MV-4-11 (cell line): ENCODE measurements at places on chromosomes 1 and 21.

- peak; percentile 57 for DNase-seq
Observed at GRCh38 chr1:15417059-15417934, 7.6 kb downstream of the EFHD2 start.

GRCh38 chr1:89260042-89260441, 12.6 kb downstream of the GBP5 start:
- DNase-seq: no peak

DNA sequence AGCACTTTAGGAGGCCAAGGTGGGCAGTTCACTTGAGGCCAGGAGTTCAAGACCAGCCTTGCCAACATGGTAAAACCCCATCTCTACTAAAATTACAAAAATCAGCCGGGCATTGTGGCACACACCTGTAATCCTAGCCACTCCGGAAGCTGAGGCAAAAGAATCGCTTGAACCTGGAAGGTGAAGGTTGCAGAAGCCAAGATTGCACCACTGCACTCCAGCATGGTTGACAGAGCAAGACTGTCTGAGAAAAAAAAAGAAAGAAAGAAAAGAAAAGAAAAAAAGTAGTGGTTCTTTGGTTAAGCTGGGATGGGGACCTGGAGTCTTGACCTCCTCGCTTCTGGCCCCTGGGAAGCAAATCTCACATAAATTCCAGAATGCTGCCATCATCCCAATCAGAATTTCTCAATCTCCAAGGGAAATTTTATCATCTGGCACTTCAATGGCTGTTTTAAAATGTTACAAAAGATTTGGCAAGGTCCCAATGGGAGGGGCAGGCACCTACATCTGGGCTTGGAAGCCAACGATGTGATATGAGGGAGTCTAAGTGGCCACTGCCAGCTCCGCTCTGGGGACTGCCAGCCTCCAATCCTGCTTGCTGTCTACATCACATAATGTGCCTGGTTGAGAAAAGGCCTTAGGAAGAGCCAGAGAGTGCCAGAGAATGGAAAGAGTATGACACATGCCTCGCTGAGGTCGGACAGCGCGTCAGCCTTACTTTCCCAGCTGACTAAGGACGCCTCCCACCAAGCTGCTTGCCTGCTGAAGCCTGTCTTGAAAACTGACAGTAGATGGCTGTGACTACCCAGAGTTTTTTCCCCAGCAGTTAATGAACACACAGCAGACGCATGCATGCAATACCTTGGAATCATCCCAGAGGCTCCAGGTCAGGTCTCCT, 42.1 kb upstream of the SRP9 start:
- peak; percentile 4 for DNase-seq

DNA sequence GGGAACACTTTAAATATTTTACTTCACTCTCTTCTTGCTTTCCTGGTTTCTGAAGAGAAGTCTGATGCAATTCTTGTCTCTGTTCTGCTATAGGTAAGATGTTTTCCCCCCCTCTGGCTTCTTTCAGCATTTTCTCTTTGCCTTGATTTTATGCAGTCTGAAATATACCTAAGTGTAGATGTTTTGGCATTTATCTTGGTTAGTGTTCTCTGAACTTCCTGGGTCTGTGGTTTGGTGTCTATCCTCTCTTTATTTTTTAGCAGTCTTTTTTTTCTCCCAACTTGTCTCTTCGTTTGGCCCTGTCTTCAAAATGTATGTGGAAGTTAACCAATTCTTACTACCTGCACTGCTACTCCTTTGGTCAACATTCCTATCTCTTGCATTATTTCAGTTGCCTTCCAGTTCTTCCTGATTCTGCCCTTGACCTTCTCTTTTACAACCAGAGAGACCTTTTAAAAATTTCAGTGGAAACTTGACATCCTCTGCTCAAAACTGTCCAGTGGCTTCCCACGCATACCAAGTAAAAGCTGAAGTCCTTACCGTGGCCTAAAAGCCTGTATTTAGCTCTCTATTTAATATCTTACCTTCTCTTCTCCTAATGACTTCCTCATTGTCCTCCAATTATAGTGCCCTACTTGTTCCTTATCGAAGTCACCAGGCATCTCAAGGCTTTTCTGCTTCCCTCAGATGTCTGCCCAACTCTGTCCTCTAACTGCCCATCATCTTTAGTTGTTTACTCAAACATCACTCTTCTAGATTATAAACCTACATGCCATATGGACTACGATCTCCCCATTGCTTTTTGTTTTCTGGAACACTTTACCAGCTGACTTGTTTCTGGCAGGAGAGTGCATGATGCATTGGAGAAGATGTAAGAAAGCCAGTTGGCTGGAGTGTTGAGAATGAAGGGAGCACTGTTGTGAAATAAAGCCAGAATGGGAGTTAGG, 40.9 kb downstream of the RAP1A start:
- DNase-seq: no peak

GRCh38 chr1:116879478-116880133, 30.1 kb upstream of the PTGFRN start:
- no peak for DNase-seq

- DNase-seq: no peak
Observed at GRCh38 chr1:201914456-201915235, 25.9 kb downstream of the SHISA4 start.

GRCh38 chr1:245255783-245256182, 101.0 kb downstream of the KIF26B start:
- peak; percentile 98 for DNase-seq

DNA sequence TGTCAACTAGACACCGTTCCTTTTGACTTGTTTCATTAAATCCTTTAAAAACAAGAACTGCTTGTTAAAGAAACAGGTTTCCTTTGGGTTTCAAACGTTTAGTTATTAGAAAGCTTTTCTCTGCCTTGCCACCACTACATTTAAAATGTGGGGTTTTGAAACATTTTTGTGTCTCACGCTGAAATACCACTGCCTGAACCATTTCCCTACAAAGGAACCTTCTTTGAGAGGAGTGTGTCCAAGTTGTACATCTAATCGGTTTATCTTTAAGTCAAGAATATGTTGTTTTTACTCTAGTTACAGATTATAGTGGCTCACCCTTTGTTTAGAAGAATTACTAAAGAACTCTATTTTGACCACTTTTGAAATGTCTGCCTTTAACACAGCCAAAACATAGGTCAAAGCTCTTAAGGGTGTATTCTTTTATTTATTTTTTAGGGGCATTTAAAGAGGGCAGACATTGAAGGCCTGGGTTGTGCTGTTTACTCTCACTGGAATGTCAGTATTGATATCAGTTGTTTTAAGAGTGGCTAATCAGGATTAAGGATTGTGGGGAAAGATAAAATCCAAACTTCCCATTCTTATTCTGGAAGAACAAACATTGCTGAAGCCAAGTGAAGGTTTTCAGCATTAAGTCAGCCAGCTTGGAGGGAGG, 143.4 kb downstream of the GALNT2 start:
- no peak for DNase-seq

- DNase-seq: no peak
Observed at GRCh38 chr1:235929216-235929615, 62.5 kb upstream of the LYST start.

DNA sequence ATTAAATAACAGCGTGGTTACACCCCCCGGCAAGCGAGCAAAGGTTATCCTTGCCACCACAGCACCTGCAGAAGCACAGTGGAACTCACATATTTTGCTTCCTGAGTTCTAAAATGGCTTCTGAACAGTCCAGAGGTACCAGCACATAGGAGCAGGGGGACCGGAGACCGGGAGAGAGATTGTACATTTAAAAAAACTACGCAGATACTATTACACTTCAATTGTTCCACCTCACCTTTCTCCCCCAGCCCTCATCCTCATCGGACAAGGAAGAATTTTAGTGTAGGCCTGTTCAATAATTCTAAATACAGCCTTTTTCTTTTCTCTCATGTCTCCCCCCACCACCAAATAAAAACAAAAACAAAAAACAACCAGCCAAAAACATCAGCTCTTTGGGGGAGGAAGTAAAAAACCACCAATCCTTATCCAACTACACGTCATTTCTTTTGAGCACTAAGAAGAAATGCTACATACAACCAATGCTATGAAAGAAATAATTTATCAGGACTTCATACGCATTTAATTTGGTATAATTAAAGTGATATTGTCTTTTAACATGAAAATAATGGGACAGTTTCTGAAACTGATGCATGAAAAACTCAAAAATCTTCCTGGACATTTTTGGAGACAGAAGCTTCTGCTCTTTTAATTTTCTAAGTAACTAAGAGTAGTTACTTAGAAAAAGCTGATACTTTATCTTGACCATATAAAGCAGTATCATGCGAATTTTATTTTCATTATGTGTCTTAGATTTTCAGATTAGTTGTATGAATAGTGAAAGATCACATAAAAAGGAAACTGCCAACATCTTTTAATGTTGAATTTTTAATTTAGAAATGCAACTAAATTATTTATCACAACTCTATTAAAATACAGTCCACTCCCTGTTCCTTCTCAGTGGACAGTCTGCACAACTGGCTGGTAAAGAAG, 9.1 kb downstream of the CDKN2C start:
- no peak for DNase-seq
